ENCODE measurements at places on chromosomes 6 and 20.

DNA sequence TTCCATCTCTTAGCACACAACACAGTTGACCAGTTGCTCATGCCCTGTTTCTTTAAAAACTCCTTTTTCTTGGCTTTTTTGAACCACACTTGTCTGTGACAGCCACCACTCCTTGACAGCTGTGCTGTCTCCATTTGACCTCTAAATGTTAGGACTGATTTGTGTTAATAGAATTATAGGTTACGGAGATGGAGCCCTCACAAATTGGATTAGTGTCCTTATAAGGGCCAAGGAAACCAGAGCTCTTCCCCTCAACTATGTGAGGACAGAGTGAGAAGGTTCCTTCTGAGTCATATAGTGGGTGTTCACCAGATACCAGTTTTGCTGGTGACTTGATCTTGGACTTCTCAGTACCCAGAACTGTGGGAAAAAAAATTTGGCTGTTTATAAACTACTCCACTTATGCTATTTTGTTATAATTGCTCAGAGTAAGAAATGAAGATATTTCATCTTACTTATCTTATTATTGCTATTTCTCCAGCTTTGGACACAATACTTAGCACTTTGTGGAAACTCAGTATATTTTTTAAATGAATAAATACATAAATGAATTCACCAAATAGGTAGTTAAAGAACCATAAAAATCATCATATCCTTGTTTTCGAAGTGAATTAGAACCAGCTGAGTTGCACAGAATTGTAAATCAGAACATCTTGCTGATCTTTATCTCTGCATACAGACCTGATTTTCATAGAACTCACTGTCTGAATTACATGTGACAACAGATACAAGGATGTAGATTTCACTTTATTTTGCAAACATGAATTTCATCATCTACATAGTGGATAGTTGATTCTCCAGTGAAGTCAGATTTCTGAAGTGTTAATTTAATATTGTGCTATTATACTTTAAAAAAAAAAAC lies 598.5 kb upstream of the IRAK1BP1 start:
- DNase-seq = no peak

GRCh38 chr6:13539572-13539971 lies 34.8 kb upstream of the SIRT5 start:
- DNase-seq = no peak

- DNase-seq = no peak
Measured at GRCh38 chr6:31686483-31686882, 5.6 kb upstream of the LY6G5C start.

GRCh38 chr6:21115111-21115510 lies 478.4 kb upstream of the SOX4 start:
- no peak for DNase-seq

DNA sequence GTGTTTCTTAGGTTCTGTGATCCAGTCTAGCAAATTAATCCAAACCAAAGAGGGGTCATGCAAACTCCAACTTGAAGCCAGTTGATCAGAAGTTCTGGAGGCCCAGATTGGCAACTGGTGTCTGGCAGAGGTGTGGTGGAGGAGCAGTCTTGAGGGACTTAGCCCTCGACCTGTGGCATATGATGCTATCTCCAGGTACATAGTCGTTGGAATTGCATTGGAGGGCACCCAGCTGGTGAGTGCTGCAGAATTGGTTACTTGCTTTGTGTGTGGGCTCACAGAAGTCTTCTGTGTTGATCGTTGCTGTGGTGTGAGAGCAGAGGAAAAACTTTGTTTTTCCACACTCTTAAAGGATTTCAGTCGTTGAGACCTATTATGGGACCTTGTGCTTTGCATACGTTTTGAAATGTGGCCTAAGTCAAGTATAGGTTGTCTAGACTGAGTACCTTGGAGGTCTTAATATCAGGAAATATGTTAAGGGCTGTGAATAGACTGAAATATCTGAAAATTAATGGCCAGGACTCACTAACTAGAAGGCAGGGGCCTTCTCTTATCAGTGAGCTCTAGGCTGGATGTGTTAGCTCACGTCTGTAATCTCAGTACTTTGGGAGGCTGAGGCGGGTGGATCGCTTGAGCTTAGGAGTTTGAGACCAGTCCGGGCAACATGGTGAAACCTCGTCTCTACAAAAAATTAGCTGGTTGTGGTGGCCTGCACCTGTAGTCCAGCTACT lies 7.8 kb downstream of the PANK2 start:
- no peak for DNase-seq

DNA sequence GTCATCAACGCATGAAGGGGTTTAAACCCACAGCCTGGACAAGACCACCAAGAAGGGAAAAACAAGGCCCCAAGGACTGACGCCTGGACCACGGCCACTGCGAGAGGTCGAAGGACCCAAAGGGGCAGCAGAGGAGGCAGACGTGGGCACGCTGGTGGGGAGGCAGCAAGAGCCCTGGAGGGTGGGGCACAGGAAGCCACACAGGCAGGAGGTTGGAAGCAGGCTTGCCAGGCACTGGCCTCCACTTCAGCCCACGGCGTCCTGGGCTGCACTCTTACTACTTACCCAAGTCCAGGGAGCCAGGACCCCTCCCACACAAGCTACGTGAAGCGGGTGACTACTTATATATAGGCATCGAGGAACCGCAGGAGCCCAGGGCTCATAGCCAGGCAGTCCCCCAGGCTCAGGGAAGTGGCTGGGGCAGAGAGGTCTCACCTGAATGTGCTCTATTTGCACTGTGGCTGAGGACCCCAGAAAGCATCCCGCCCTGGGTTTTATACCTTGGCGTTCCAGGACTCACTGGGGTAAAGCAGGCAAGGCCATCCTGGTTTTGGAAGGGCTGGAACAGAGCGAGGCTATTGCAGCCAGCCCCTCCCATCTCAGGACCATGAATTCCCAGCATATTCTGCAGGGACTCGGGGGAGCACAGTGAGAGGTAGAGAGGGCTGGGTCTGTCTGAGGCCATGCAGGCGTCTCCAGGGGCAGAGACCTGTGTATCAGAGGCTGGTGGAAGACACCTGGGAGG lies 113.8 kb upstream of the AFDN start:
- DNase-seq = no peak

DNA sequence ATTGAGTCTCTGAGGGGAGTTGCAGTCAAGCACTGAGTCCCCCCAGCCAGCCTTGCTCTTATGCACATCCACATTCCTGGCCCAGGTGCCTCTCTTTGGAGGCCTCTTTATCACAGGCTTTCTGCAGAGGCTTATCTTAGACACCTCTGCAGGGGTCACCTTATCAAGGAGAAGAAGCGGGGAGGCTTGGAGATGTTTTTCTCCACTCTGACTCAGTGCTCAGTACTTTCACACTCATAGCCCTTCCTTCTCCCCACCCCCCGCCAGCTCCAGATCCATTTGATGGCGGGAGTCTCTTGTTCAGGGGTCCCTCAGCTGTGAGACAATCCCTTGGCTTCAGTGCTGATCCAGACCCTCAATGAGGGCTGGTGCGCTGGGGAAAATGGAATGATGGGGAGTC lies 132.1 kb upstream of the TSHZ2 start:
- no peak for DNase-seq

DNA sequence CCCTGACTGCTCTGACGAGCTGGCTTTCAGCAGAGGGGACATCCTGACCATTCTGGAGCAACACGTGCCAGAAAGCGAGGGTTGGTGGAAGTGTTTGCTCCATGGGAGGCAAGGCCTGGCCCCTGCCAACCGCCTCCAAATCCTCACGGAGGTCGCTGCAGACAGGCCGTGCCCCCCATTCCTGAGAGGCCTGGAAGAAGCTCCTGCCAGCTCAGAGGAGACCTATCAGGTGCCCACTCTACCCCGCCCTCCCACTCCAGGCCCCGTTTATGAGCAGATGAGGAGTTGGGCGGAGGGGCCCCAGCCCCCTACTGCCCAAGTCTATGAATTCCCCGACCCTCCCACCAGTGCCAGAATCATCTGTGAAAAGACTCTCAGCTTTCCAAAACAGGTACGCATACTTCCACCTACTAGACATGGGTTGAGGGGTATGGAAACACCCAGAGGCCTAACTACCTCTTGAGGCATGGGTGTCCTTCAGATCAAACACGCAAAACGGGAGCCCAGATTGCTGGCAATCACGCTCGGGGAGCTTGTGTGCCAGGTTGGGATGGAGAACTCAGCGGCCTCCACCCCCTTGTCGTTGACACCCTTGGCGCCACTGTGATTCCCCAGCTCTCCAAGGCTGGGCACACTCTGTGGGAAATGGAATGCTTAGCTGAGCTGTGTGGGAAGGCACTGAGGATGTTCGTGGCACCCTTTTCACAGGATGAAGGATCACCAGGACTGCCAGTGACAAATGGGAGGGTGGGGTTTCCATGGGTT lies 25.3 kb downstream of the CASS4 start:
- no peak for DNase-seq

DNA sequence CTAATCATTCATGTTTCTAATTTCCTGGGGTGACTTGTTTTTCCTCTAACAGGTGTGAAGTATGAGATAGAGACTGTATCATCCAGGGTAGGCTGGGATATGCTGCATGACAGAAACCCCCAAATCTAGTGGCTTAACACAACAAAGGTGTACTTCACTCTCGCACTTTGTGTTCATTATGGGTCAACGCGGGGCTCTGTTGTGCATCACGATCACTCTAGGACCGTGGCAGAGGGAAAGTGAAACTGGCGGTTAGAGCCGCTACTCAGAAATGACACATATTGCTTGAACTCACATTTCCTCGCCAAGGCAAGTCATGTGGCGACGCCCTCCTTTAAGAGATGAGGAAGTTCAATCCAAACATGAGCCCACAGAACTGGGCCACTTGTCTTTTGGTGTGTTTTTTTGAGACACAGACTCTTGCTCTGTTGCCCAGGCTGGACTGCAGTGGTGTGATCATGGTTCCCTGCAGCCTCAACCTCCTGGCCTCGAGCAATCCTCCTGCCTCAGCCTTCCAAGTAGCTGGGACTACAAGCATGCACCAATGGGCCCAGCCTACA lies 41.3 kb downstream of the PCNA start:
- DNase-seq = peak; percentile 33

- DNase-seq = no peak
Measured at GRCh38 chr6:37686111-37686510, 11.6 kb downstream of the MDGA1 start.
